NCI-H2029 treated with DMSO at 0.1 percent for 48 hours (cell line): ENCODE measurements at places on chromosomes 5 and 9.

DNA sequence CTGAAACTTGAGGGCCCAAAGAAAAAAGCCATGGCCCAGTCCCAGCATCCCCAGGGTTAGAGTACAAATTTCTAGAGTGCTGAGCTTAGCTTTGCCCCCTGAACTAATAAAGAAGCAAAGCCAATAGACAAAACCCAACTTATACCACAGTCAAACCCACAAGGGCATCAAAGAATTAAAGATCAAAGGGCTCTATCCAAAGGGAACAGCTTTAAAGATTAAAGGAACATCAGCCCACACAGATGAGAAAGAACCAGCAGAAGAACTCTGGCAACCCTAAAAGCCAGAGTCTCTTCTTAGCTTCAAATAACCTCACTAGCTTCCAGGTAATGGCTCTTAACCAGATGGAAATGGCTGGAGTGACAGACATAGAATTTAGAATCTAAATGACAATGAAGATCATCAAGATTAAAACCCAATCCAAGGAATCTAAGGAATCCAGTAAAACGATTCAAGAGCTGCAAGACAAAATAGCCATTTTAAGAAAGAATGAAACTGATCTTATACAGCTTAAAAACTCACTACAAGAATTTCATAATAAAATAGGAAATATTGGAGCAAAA, 93.9 kb downstream of the YIPF5 start:
- no peak for DNase-seq

GRCh38 chr9:134566196-134566847, 75.3 kb upstream of the COL5A1 start:
- DNase-seq = no peak

DNA sequence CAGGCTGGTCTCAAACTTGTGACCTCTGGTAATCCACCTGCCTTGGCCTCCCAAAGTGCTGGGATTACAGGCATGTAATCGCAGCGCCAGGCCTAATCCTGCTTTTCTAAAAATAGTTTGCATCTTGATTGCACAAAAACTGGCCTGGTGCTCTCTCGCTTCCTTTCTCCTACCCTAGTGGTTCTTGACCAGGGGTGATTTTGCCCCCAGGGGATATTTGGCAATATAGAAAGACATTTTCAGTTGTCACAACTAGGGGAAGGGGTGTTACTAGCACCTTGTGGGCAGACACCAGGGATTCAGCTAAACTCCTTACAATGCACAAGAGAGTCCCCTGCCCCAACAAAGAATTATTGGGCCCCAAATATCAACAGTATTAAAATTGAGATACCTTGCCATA, 139.8 kb downstream of the DROSHA start:
- DNase-seq = no peak

DNA sequence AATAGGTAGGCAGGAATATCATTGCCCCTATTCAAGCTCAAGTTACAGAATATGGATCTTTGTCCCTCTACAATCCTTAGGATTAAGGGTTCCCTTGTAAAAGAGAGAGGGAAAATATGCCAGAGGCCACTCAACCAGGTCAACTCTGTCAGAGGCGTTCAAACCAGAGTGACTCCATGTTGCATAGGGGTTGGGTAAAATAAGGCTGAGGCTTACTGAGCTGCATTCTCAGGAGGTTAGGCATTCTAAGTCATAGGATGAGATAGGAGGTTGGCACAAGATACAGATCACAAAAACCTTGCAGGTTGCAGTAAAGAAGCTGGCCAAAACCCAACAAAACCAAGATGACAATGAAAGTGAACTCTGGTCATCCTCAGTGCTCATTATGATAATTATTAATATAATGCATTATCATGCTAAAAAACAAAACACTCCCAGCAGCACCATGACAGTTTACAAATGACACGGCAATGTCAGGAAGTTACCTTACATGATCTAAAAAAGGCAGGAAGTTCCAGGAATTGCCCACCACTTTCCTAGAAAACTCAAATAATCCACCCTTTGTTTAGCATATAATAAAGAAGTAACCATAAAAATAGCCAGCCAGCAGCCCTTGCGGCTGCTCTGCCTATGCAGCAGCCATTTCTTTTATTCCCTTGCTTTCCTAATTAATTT, 64.8 kb downstream of the ERP44 start:
- no peak for DNase-seq

- DNase-seq = peak; percentile 80
Measured at GRCh38 chr5:103744159-103744558, 181.6 kb upstream of the NUDT12 start.

GRCh38 chr9:15277400-15278090, 29.5 kb downstream of the TTC39B start:
- no peak for DNase-seq

DNA sequence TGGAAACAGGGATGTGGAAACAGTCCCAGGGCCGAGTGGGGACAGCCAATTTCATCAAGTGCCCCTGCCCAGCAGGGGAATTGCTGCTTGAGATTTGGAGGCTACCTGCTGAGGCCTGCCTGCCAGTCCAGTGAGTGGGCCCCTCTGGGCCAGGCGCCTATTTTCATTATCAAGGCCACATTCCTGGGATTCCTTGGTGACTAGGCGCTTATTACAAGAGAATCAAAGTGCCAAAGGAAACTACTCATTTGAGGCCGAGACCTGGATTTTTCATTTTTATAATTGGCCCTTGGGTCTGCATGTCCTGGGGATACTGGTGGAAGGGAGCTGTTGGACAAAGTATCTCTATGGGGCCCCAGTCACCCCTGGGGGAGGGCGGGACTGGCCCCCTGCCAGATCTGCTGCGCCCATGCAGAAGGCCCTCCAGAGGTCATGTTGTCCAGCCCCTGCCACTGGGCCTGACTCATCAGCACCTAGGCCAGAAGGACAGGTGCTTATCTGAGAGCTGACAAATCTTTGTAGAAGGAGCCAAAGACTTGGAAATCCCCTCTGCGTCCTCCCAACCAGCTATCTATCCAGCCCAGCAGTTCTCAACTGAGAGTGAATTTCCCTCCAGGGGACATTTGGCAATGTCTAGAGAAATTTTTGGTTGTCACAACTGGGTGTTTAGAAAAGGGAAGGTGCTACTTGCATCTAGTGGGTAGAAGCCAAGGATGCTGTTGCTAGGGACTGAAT, 45.6 kb downstream of the FOXI1 start:
- DNase-seq = no peak

DNA sequence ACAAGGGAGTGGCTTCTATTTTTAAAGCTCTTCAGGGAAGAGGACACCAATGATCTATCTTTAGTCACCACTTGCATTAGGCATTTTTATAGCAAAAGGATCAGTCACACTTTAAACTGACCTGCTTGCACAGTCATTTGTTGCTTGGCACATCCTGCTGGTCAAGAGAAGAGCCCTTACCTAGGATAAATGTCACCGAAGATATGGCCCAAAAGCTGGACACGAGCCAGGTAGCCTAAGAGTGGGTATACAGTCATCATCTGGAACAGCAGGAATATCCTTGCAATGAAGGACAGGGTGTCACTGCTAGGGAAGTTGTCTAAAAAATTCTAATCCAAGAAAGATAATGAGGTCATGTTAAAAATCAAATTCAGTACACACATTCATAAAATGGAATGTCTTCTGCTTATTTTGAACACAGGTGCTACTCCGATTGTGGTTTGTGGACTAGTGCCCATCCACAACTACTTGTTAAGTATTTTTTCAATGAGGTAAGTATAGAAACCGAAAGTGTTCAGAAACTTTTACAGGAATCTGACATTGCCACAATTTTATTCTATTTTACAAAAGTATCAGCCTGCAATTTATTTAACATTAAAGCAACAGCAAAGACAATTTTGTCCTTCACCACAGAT, 78.4 kb downstream of the SLC38A9 start:
- DNase-seq = peak; percentile 79

DNA sequence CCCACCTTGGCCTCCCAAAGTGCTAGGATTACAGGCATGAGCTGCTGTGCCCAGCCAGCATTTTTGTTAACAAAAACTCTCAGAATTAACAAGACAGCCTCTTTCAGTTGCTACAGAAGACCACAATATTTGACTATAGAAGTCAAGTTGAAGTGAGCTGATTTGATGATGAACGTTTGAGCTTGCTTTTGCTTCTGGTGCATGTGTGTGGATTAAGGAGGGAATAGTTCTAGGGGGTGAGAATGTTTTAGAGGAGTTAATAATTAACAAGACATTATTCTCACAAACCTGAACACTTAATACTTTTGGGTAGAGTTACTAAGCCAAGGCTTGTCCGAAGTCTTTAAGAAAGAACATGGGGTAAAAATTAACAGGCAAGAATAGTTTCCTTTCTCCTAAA, 191.6 kb downstream of the TENT4A start:
- DNase-seq = no peak
